Fibroblast of upper back skin (primary cell): ENCODE measurements at places on chromosomes 5 and 9.

- DNase-seq = peak; percentile 60
Measured at GRCh38 chr9:79028101-79028500, 543.7 kb upstream of the TLE4 start.

GRCh38 chr9:37521111-37521510 lies 35.4 kb downstream of the POLR1E start:
- DNase-seq = no peak

- no peak for DNase-seq
Measured at GRCh38 chr9:34663303-34663605, 797 bp upstream of the CCL27 start.

GRCh38 chr9:4828761-4829160 lies 36.0 kb downstream of the RCL1 start:
- DNase-seq = peak; percentile 21

DNA sequence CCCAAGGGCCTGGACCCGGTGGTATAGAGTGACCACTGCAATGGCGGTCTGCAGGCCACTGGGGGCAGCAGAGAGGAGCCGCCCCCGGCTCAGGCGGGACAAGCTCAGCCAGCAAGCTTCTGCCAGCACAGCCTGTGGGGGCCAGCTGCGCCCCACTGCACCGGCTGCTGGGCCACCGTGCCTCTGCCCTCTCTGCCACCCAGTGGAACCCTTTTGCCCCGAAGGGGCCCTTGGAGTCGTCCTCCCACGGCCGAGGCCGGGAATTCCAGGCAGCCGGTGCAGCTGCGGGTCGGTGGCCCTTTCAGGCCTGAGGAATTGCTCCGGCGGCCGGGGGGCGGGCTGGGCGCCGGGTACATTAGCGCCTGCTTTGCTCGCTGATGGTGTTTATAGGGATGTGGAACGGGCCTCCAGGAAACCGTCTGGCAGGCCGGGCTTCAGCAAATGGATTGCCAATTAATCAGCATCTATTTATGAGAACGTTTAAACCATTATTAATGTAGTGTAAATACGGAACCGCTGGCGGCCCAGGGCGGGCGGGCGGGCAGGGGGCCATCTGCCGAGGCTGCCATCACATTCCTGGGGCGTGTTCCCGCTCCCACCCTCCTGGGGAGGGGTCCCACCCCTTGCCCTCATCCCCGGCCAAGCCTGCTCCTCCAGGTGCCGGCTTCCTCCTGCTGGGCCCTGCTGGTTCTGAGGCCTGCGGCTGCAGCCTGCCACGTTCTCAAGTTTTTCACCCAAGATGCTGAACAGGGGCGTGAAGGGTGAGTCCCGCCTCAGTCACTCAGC lies 127.4 kb downstream of the BARX1 start:
- DNase-seq = peak; percentile 30

DNA sequence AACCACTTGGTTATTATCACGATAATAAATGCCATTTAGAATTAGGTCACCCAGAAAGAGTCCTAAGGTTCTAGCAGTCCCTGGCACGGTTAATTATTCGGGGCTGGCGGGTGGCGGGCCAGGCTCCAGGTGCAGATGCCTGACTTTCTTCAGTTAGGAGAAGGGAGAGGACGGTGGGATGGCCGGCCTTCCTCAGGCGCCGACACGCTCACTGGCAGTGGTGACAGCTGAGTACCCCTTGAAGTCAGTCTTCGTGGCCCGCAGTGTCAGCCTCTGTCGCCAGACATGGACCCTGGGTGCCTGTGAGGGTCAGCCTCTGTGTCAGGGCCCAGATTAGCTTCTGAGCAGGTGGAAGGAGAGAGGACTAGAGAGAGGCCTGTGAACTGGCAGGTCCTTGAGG lies 21.1 kb upstream of the EXOC3 start:
- DNase-seq = no peak

DNA sequence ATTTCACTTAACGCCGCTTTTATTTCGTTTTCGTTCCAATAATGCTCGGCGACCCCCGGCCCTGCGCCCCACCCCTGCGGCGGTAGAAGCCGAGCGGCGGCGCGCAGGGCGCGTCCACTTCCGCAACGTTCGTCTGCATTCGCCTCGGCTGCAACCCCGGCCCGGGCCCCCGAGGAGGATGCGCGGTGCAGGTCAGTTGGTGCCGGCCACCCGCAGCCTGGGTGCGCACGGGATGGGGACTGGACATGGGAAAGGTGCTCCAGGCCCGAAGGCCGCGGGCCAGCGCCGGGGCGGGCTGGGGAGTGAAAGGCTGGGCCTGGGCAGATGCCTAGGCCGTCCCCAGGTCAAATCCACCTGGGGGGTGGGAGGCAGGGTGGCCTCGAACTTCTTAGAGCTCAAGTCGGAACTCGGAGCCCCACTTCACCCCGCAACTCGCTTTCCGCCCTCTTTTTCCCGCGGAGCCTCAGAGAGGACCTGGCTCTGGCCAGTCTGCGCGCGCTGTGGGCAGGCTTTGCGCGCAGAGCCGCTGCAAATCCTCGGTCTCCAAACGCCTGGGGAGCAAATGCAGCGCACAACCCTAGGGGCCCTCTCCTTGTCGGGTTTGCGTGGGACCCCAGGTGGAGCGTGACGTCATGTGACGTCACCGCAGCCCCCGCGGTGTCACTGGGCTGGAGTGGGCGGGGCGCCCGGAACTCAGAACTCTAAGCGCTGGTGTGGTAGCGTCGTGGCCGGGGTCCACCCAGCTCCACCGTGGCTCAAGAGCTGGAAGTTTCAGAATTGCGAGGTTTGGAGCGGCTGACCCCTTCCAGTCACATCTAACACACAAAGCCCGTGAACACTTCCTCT lies 3.3 kb downstream of the TLX3 start:
- no peak for DNase-seq

DNA sequence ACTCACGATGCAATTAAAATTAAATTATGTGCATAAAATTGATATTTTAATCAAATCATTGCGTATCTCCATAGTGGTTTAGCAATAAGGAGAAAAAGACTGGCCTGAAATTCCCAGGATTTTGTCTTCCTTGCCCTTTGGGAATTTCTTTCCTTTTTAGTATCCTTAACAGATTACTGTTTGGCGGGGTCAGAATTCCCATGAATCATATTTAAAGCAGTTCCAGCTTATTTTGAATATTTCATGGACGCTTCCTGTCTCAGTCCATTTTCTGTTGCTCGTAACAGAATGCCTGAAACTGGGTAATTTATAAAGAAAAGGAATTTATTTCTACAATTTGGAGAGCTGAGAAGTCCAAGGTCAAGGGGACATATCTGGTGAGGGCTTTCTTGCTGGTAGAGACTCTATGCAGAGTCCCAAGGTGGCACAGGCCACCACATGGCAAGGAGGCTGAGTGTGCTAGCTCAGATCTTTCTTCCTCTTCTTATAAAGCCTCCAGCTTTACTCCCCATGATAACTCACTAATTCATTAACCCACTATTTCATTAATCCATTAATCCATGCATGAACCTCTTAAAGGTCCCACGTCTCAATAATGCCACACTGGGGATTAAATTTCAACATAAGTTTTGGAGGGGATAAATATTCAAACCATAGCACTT lies 37.8 kb downstream of the CDH6 start:
- DNase-seq = peak; percentile 12

DNA sequence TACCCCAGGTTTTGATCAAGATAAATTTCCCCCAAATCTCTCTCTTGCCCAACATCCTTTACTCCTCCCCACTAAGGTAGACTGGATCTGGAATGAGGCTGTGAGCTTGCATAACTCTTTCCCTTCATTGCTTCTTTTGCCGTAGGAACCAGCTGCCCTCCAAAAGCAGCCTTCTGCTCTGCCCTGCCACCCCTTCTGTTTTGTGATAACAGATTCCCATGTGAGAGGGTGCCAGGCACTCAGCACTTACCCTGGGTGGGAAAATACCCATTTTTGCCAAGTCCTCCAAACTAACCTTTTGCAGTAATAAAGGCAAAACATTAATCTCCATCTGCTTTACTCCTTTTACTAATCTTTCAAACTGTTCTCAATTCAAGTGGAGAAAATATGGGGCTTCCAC lies 182.6 kb downstream of the ASTN2 start:
- DNase-seq = no peak

DNA sequence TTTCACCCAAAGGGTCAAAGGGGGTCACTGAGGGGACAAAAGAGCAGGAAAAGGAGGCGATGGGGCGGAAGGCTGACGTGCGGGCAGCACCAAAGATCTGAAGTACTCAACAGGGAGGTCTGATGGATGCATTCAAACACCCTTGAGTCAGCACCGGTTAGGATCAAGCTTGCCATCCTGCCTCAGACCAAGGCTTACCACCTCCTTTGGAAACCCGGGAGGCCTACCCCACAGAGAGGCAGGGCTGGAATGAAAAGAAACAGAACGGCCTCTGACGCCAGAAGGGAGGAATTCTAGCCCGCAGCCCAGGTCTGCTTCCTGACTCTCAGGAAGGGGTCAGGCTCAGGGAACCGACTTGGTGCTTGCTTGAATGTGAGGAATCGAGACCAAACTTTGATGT lies 125.6 kb downstream of the PAPPA start:
- DNase-seq = peak; percentile 51

DNA sequence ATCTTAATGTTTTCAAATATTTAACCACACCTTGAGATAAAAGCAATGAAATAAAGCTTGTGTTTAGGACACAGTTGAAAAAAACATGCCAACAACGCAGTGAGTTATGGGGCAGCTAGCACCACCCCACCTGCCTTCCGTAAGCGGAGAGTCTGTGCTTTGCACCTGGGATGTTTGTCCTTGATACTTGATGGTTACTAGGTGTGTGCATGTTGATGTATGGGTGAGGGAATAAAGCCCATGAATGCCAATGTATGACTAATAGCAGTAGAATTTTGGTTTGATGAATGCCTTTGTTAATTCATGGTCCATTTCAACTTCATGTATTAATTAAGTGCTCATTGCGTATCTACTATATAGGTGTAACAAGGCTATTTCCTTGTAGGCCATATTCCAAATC lies 74.0 kb downstream of the PCSK5 start:
- no peak for DNase-seq
